Activated T-helper 1 cell treated with anti-CD3 and anti-CD28 coated beads, Interleukin-2, amount 50 U/mL, for 16 hours (primary cell): ENCODE measurements at places on chromosomes 1 and 21.

DNA sequence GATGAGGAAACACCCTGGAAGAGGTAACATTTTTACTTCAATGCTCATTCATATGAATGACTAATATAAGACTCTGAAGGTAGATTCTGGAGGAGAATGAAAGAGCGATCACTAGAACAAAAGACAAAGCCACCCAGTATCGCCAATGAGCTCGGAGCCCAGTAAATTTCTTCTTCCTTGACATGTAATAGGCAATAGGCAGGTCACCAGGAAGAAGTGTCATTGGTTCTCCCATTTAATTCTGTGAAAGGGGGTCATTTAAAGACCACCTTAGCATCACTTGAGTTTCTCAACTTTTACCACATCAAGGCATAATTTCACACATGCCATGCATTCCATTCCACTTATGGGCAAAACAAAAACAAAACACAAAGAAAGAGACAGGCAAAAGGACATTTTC lies 7.9 kb downstream of the TNFSF18 start:
- DNase-seq, result no peak

DNA sequence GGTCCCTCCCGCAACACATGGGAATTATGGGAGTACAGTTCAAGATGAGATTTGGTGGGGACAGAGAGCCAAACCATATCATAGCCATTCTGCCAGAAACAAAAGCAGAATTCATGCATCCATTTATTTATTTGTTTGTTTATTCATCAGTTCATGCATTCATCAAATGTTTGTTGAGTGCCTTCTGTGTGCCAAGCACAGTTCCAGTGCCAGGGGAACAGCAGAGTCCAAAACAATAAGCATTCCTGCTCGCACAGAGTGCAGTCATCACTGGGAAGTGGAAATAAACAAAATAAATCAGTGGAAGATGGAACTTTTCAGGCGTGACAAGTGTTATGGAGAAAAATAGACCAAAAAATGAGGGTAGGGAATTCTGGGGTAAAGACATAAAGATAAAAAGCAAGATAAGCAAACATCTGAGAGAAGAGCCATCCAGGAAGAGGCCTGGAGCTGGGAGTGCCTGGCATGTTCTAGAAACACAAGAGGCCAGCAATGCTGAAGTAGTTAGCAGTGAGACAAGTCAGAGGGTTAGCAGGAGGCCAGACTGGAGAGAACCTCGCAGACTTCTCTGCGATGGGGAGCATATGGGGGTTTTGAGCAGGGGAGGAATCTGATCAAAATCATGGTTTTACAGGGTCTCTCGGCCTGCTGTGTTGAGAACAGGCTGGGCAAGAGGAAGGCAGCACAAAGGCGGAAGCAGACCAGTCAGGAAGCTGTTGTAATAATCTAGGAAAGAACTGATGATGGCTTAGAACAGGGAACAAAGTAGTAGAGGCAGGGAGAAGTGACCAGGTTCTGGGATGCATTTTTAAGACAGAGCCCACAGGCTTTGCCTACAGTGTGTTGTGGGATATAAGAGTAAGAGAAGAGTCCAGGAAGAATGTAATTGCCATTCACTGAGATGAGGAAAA lies 113.2 kb downstream of the GLUL start:
- no peak for DNase-seq

- DNase-seq, result no peak
These were observed 375.6 kb downstream of the AMY1C start for GRCh38 chr1:104125266-104125665.

DNA sequence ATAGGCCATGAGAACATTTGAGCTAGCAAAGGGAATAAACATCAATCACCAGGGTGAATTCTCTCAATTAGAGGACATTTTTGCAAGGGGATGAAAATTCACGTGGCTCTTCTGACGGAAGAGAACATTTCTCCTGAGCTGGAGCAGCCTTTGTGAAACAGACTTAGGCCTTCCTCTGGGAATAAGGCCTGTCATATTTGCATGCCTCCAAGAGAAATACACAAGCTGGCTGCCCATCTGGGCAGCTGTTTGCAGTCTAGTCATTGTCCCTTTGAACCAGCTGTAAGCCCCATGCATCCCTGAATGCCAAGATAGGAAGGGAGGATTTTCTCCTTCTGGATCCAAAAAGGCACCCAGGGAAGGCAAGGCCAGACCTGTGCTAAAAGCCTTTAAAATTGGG lies 5.5 kb downstream of the LEMD1 start:
- no peak for DNase-seq

- DNase-seq, result no peak
These were observed 23.1 kb downstream of the NPHP4 start for GRCh38 chr1:5969168-5969567.

- DNase-seq, result no peak
These were observed 196.4 kb downstream of the PLPP3 start for GRCh38 chr1:56382929-56383328.

DNA sequence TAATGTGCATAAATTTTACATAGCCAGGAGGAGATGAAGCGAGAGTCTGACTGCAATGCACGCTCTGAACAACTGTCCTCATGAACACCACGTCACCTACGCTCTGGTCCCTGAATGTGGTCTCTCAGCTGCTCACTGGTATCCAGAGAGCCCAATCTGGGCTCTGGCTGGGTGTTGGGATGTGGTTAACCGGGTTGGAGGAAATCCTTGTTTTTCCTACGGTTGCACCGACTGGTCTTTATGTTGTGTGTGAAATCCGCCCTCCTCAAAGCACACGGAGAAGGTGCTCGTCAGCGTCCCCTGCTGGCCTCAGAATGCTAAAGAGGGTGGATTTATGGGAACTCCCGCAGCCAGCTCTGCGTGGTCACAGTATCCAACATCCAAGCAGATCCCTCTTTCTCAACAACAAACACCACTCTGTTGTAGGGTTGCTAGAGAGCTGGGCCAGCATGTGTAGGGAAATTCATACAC lies 51.8 kb upstream of the FAM89A start:
- no peak for DNase-seq

DNA sequence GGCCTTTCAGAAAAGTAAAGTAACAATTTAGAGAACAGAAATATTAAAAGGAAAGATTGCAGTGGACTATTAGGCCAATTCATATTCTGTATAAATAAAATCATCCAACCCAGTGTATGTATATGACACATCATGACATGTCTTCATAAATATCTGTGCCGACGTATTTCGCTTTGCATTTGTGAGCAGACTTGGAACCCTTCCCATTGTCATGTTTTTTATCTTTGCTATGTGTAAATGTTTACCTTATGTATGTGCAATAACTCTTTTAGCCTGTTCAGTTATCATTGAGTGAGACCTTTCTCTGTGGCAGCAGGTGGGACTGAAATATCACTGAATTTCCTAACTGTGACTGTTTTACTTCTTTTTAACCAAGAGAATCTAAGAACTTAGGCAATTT lies 58.0 kb upstream of the FAM3B start:
- DNase-seq, result no peak

DNA sequence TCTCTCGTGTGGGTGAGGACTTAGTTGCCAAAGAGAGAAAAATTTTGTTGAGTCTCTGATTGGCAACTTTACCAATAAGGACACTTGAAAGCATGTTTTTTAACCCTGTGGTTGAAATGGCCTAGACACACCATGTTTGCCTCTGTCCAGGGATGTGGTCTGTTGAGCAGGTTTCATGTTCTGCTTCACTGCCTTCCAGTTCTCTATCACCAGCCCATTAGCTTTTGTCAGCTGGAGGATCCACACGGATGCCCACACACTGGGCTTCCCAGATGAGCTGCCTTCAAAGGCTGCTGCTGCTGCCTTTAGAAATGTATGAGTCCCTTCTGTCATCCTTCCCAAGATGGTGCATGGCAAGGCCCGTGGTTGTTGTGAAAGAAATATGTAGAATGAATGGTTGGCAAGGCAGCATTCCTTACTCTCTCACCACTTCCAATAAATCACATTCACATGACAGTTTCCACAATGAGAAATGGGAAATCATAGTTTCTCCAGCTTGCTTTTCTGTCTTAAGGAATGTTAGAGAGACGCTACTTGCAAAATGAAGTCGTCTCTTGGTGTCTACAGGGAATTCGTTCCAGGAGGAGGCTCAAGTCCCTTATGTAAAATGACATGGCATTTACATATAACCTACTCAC lies 108.2 kb upstream of the SLC35F3 start:
- DNase-seq, result no peak

DNA sequence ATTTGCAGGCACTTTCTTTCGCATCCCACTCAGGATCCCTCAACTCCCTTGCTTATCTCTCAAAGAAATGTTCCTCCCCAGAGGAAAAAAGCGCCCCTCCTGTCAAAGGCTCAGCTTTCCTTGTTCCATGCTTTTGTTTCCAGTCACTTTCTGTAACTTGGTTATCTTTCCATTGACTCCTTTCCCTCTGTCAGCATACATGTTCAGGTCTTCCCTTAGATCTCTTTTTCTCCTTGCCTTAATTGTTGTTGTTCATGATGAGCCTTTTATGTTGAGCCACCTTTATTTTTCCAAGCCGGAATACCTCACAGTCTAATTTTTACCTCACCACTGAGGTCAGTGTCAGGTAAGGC lies 46.5 kb upstream of the PODN start:
- no peak for DNase-seq

DNA sequence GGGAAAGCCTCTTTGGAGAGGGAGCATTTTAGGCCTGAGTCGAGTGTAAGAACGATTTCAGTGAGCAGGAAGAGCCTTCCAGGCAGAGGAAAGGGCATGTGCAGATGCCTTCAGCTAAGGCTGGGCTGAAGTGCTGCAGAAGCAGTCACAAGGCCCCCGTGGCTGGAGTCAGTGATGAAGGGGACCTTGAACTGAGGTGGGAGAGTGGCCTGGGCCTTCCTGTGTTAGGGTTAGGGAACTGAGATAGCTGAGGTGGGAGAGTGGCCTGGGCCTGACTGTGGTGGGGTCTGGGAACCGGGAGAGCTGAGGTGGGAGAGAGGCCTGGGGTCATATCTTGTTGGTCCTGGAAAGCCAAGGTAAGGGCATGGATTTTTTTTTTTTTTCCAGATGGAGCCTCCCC lies 50.9 kb upstream of the ETV3 start:
- no peak for DNase-seq

GRCh38 chr1:83791821-83792437 lies 207.0 kb downstream of the TTLL7 start:
- no peak for DNase-seq

DNA sequence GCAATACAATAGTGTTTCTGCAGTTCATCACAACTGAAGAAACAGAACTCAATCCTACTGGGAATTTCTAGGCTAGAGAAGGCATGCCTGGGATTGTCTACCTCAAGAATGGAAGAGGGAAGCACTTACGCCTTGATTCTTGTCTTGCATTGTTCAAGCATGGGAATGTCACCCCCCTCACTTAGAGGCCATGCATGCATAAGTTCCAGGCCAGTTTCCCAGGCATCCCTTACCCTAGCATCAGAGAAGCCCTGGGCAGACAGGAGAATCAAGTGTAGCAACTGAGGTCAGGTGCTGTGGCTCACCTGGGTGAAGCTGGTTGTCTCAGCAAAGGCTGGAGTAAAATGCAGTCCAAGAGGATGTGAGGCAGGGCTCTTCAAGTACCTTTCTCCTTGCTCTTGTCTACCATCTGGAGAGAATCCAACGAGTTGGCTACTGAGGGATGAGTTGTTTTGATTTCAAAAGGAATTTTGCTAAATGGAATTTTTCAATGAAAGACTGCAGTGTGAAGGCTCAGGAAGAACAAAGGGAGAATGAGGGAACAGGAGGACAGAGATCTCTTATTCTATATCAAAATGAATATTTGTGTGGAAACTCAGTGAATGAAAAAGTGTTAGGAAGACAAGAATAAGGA lies 174.3 kb downstream of the NEK7 start:
- DNase-seq, result no peak

- DNase-seq, result no peak
These were observed 21.6 kb upstream of the BCL10 start for GRCh38 chr1:85297855-85298629.

- DNase-seq, result no peak
These were observed 68.4 kb downstream of the KLHDC7A start for GRCh38 chr1:18549106-18549505.

DNA sequence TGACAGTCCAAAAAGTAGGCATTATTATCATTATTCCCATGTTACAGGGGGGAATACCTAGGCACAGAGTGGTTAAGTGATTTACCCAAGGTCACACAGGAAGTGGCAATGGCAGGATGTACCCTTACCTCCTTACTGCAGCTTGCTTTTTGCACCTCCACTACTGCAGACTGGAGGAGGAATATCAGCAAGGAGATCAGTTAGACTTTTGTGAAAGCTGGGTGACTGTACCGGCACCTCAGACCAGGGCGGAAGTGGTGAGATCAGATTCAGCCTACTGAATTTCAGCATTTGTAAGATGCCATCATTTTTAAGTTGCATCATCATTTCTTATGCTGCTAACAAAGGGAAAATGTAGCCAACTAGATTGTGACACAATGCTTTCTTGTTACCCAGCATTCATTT lies 4.5 kb downstream of the ADARB1 start:
- DNase-seq, result peak; percentile 57

GRCh38 chr1:16164213-16165072 lies 8.6 kb upstream of the EPHA2 start:
- no peak for DNase-seq

DNA sequence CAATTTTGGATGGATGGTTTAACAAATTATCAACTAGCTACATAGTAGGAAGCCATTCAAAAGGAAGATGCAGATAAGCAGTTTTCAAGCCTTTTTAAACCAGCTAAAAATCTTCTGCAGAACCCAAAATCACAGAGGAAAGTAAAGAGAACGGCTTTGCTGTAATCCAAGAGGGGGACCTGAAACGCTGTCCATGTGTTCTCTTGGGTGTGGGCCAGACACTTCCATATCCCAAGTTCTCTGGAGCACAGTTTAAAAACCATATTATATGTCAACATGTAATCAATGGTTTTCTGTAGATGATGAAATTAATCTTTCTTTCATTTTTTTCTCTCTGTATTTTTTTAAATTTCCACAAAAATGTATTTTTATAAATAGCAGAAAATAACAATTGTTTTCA lies 90.5 kb downstream of the SELENOF start:
- DNase-seq, result no peak

DNA sequence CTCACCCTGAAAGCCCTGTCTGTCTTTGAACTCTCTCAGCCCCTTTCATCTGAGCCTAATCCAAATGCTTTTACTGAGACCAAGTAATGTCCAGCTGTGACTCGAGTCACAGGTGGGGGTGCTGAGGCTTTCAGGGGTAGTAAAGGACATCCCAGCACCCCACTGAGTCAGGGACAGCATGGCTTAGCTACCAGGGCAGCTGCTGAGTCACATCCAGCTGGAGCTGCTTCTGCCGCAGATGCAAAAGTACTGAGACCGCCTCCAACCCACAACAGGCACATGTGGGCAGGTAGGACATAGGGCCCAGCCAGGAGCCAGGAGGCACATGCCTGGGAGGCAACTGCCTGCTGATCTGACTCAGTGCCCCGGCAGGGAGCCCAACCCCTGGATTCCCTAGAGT lies 6.7 kb upstream of the VSIG8 start:
- no peak for DNase-seq

DNA sequence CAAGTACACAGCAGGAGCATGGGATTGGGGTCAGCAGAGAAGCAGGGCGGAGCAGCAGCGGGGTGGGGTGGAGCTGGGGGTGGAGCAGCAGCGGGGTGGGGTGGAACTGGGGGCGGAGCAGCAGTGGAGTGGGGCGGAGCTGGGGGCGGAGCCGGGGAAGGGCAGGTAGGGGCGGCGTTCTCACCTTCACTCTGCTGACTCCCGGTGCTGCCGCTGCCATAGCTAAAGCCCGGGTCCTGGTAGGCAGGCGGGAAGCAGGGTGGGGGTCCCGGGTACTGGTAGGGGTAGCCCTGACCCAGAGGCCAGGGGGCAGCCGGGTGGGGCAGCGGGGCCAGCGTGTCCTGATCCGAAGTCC lies 6.7 kb downstream of the TAS1R3 start:
- no peak for DNase-seq
